ENCODE measurements at places on chromosomes 7 and 10. TPM values are rescaled to one million over a fixed set of nuclear protein-coding genes. Genes with fewer than 3 reads are reported as not detected.
A peak's percentile ranks its signal among the peaks of the same experiment; 100 is the strongest.

DNA sequence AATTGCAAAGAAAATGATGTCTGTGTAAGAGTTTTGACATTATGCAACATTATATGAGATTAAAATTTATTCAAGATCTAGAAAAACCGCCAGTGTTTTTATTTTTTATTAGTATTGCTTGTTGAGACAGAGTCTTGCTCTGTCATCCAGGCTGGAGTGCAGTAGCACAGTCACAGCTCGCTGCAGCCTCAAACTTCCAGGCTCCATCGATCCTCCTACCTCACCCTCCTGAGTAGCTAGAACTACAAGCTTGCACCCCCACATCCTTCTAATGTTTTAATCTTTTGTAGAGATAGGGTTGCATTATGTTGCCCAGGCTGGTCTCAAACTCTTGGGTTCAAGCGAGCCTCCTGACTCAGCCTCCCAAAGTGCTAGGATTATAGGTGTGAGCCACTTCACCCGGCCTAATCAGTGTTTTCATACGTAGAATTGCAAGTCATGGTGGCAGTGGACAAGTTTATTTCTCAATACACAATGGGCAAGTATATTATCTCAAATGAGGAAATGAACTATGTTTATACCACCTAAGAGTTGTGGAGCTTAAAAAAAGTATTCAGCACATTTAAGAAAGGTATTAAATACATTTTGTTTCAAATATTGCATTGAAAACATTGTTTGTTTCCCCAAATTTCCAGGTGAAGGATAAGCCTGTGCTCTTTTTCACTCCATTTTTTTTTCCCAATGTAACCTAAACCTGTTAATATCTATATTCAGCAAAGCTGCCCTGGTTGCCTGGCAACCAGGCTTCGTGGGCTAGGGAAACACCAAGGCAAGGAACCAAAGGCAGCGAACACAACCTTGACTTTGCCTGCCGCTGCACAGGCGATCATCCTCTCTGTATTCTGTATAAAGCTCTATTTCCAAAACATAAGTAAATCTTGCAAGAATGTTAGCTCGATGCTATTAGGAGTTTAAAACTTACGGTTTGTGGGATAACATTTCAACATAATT lies 163.9 kb downstream of the CACNB2 start:
- no peak for DNase-seq

- peak; percentile 15 for DNase-seq
Measured at GRCh38 chr10:132005147-132005546, 23.4 kb upstream of the BNIP3 start.

GRCh38 chr10:129967579-129968019 lies 3.5 kb upstream of the EBF3 start:
- no peak for DNase-seq

GRCh38 chr7:155258226-155258560 lies 39.5 kb upstream of the INSIG1 start:
- no peak for DNase-seq

DNA sequence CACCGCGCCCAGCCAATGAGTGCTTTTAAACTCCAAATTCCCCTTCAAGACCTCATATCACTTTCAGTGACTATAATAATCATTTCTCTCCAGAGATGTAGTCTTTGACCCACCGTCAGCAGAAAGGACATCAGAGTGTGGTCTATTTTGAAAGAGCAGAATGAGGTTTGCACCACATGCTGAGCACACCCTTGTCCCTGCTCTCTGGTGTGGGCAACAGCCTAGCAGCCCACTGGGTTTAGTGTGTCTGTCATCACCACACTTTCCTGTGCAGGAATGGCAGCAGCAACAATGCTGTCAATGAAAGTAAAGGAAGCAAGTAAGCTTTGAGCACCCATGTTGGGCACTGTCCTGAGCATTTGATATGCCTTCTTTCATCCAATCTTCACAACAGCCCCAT lies 122.4 kb downstream of the PLXNA4 start:
- DNase-seq, result no peak

- DNase-seq, result no peak
Measured at GRCh38 chr7:142568435-142569097, 180.7 kb upstream of the PRSS1 start.

- no peak for DNase-seq
Measured at GRCh38 chr7:159042581-159043101, 102.0 kb downstream of the VIPR2 start.

- no peak for DNase-seq
Measured at GRCh38 chr10:110845192-110845755, 26.5 kb upstream of the PDCD4 start.

DNA sequence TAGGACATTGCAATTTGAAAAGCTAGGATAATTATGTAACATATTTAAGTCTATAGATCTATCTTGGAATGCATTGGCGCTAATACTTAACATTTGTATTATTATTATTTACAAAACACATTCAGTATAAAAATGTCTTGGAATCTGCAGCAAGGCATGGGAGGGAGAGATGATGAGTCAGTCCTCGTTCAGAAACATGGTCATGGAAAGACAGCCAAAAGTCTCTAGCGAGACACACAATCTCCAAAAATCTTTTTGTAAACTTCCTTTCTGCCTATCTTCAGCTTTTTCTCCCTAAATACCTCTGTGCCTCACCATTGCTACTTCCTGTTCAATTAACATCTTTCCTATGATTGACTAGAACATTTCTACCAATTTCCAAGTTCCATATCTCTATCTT lies 188.4 kb upstream of the CACNA2D1 start:
- no peak for DNase-seq

- no peak for DNase-seq
Measured at GRCh38 chr7:20218279-20218678, 1.1 kb upstream of the MACC1 start.

GRCh38 chr10:101130984-101131961 lies at the start of gene TLX1:
TSS of gene TLX1 (plus strand) at chr10:101131300. CDS start at chr10:101131542, 242 bp downstream.
- DNase-seq, result no peak

- DNase-seq, result no peak
Measured at GRCh38 chr10:31018962-31019361, 12.7 kb downstream of the ZNF438 start.

GRCh38 chr10:29099415-29099814 lies 189.5 kb upstream of the LYZL1 start:
- no peak for DNase-seq

DNA sequence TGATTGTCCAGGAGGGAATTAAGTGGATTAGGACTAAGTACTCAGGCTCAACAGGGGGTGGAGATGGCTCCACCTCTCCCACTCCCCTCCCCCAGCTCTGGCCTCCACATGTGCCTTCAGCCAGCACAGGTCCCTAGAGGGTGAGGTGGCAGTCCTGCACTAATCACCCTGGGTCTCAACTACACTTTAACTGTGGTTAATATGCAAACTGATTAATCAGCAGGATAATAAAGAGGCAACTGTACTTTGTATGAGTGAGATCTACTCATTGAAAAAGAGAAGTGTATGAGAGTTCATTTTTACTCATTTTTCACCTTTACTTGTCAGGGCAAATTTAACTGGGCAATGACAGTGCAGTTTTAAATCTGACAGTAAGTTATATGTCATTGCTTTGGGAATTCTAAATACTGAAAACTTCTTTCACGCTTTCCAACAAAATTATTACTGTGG lies 223.8 kb upstream of the CCDC6 start:
- DNase-seq, result no peak

DNA sequence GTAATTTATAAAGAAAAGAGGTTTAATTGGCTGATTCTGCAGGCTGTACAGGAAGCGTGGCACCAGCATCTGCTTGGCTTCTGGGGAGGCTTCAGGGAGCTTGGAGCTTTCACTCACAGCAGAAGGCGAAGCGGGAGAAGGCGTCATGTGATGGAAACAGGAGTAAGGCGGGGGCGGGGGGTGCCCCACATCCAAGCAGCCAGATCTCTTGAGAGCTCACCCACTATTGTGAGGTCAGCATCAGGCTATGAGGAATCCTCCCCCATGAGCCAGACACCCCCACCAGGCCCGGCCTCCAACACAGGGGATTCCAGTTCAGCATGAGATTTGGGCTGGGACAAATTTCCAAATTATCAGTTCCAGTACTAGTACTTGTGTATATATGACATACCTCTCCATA lies 46.2 kb downstream of the WDR37 start:
- DNase-seq, result peak; percentile 47

DNA sequence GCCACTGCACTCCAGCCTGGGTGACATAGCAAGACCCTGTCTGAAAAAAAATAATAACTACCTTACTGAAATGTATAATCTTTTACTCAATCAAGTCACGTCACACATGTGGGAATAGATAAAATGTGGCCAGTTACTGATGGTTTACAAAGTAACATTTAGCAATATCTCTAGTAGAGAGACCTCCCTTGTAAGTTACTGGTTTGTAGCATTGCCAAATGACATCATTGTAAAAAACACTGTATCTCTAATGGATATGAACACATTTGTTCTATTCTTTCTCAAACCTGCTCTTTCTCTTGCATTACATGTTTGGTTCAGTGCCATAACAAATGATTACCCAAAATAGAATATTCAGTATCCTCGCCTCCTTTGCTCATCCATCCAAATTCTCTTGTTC lies 18.8 kb downstream of the TET1 start:
- no peak for DNase-seq

- peak; percentile 41 for DNase-seq
Measured at GRCh38 chr10:128125416-128125943, 743 bp downstream of the MKI67 start.

- DNase-seq, result no peak
Measured at GRCh38 chr7:154865984-154866685, 136.8 kb downstream of the PAXIP1 start.

DNA sequence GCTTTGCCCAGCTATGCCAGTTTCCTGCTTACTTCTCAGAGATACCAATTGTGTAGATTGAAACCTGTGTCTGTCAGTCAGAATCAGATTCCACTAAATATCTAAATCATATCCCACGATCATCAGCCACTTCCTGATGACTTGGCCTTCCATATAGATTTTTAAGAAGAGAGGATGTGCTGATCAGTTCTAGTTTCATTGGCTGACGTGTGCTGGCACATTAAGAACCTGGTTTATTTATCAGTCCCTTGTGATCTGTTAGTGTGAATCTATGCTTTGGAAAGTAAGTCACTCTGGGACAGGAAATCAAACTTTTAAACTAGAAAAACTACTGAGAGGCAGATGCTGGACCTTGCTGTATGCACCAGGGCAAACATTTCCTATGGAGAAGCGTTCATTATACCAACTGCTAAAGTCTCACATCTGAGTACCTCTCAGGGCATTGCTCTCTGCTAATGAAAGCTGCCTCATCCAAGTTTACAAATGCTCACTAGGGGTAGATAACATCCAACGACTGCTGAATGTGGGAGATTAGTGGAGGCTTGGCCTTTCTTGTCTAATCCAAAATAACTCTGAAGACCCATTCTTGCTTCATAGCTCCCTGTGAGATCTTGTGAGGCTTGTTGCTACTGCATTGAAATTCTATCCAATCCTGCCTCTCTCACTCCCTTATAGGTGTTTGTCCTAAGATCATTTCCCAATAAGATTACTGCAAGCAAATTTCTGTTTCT lies 109.1 kb downstream of the ARL4A start:
- no peak for DNase-seq

The SNX10 gene
- total RNA-seq, result 17.5 TPM

DNA sequence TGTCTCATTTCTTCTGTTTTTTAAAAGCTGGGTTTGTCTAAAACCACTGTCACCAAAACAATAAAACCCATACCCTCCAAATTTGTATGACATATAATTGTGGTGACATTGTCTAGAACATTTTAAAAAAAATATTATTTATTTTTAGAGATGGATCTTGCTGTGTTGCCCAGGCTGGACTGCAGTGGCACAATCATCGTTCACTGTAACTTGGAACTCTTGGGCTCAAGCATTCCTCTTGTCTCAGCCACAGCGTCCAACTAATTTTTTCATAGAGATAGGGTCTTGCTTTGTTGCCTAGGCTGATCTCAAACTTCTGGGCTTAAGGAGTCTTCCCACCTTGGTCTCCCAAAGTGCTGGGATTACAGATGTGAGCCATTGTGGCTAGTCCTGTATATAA lies 116.5 kb downstream of the CCNY start:
- DNase-seq, result no peak

DNA sequence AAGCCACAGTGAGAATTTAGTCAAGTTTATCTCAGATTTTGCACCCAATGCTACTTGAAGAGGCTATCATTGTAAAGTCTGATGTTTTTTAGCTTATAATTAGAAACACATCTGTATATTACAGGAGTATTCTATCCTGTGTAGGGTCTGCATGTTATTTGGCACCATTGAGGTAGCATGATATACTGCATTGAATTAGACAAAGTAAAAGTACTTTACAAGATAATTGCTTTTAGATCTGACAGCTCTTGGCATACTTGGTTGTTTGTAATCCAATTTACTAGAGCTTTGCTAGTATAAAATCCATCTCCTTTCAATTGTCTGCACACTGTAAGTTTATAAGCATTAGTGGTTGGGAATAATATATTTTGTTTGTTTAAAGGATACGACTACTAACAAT lies 714.3 kb downstream of the ANKRD7 start:
- no peak for DNase-seq

- DNase-seq, result no peak
Measured at GRCh38 chr7:141515941-141516340, 35.3 kb upstream of the AGK start.

GRCh38 chr7:76333511-76334101 lies 25.2 kb downstream of the YWHAG start:
- no peak for DNase-seq

DNA sequence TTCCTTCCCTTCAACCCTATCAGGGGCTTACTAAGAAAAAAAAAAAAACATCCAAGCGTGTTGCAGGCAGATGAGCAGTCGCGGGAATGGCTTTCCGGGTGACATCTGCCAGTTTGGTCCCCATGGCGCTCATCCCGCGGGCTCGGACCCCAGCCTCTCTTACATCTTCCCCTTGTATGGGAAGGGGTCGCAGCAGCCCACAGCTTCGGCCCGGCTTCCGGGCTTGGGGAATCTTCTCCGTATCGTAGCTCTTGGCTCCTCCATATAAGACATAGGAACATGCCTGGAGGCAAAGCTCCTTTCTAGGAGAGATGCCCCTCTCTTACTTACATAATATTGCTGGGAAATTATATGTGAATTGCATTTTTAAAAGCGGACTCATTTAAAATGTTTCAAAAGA lies 99.5 kb downstream of the CUX1 start:
- no peak for DNase-seq

- no peak for DNase-seq
Measured at GRCh38 chr10:35789996-35790395, 147.9 kb upstream of the FZD8 start.

- no peak for DNase-seq
Measured at GRCh38 chr10:22435650-22436049, 90.4 kb downstream of the SPAG6 start.

- DNase-seq, result no peak
Measured at GRCh38 chr10:49271346-49271745, 27.6 kb upstream of the C10orf71 start.

The AZGP1 gene
- total RNA-seq, result not detected

DNA sequence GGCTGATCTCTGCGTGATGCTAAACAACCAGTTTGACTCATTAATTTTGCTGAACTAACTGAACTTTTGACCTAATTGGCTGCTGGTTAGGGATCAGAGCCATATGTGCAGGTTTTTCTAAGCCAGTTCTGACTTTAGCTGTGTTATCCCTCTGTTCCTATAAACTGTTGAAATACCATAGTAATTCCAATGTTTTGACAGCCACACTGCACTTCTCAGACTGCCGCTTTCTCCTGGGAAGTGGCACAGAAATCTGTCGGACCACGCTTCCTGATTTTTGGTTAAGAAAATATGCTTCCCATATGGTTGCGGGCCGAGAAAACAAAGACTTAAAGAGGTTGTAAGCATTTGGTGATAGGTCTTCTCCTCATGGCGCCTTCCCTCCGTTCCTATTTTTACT lies 42.3 kb downstream of the TBXAS1 start:
- DNase-seq, result no peak
